H1 (cell line): ENCODE measurements at places on chromosomes 6 and 20. TPM values are rescaled to one million over a fixed set of nuclear protein-coding genes. Genes with fewer than 3 reads are reported as not detected.

Gene ECT2L
- polyA plus RNA-seq: not detected in 2 replicates

Gene TINAG
- not detected in 2 replicates for polyA plus RNA-seq

Gene NNAT
- 175 and 184 TPM in 2 replicates for polyA plus RNA-seq

Gene USP49
- 6.9 and 10.8 TPM in 2 replicates for polyA plus RNA-seq

Gene NOL7
- polyA plus RNA-seq: 16.4 and 22.8 TPM in 2 replicates

Gene AVP
- 0.18 and 0.42 TPM in 2 replicates for polyA plus RNA-seq

Gene PREX1
- 10.7 and 13.4 TPM in 2 replicates for polyA plus RNA-seq

Gene WFDC5
- polyA plus RNA-seq: not detected in 2 replicates

Gene RCAN2
- 3.6 and 5.0 TPM in 2 replicates for polyA plus RNA-seq

Gene UST
- polyA plus RNA-seq: 9.5 and 13.5 TPM in 2 replicates

Gene MDFI
- 65.6 and 78.9 TPM in 2 replicates for polyA plus RNA-seq

DNA sequence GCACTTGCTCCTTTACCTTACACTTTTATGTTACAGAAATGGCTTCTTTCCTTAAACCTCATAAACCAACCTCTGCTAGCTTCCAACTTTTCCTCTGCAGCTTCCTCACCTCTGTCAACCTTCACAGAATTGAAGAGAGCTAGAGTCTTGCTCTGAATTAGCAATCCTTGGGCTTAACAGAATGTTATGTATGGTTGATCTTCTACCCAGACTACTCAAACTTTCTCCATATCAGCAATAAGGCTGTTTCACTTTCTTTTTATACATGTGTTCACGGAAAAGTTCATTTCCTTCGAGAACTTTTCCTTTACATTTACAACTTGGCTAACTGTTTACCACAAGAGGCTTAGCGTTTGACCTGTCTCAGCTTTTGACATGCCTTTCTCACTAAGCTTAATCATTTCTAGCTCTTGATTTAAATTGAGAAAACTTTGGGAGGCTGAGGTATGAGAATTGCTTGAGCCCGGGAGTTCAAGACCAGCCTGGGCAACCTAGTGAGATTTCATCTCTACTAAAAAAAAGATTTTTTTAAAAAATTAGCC is 207.3 kb downstream of the BMP7 start:
- DNase-seq: no peak

DNA sequence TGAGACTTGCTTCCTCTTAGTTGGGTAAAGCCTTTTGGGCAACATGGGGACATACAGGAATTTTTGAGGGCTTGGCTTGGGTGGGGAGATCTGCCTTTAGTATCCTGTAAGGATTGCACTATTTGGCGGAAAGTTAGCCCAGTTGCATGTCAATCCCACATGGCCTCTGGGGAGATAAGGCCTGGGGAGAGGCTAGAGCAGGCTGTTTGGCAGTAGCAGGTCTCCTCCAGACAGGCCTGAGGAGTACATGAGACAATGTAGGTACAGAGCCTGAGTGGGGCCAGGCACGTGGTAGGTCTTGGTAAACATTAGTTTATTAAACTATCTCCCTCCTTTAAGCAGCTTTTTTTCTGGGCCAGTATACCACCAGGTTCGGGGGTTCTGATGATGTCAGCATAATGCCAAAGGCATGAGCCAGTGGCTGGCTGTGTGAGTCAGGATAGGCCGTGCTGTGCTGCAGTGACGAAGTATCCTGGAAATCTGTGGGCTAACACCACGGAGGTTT is 147.9 kb downstream of the VEGFA start:
- DNase-seq: no peak

DNA sequence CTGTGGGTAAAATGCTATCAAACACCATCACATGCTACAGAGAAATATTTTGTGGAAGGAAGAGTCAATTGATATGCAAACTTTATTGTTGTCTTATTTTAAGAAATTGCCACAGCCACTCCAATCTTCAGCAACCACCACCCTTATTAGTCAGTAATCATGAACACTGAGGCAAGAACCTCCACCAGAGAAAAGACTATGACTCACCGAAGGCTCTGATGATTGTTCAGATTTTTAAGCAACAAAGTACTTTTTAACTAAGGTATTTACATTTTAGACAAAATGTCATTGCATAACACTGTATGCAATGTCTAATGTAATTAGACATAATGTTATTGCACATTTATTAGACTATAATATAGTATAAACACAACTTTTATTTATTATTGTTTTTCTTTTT is 26.2 kb upstream of the MMP24 start:
- no peak for DNase-seq

GRCh38 chr20:860891-861290 is 27.4 kb downstream of the FAM110A start:
- no peak for DNase-seq

GRCh38 chr6:35253249-35253648 is 6.3 kb upstream of the ZNF76 start:
- DNase-seq: no peak

GRCh38 chr6:18551228-18551627 is 164.1 kb downstream of the RNF144B start:
- DNase-seq: no peak

DNA sequence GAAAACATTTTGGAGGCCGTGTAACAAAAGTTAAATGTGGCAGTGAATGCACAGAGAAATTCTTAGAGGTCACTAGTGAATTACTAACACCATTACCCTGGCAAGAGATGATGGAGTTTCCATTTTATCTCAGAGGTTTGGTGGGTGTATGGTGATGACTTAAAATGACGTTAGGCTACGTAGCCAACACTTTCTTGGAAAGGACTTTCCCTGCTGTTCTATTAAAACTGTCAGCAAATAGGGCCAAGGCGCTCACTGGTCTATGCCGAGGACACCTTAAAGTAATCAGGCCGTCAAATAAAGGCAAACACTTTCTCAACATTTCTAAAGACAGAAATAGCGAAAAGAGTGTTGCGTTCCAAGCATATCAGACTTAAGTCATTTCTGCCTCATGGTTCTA is 160.8 kb downstream of the GMPR start:
- DNase-seq: no peak

- DNase-seq: no peak
Measured at GRCh38 chr6:133743621-133744020, 145.3 kb upstream of the TCF21 start.

DNA sequence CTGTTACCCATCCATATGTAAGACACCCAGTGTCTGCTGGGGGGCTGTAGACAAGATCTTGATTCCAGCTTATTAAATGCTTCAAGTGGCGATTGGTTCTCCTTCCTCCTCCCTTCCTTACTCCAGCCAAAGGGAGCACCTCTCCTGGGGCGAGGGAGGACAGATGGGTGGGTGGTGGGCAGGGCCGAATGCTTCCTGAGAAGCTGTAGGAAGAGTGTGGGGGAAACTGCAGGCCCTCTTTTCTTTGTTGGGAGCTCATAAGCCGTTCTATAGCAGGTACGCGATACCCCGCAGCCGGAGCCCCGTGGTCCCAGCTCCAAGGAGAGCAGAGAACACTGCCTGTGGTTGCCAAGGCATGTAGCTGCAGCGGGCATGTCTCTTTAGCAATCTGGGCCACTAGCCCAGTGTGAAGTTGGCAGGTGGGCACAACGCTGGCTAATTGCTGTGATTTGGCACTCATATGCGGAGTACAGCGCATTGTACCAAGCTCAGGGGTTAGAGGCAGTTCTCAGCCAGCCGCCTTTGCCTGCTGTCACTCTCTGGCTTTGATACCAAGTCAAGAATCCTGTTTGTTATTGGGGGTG is 14.7 kb upstream of the KCNG1 start:
- no peak for DNase-seq

DNA sequence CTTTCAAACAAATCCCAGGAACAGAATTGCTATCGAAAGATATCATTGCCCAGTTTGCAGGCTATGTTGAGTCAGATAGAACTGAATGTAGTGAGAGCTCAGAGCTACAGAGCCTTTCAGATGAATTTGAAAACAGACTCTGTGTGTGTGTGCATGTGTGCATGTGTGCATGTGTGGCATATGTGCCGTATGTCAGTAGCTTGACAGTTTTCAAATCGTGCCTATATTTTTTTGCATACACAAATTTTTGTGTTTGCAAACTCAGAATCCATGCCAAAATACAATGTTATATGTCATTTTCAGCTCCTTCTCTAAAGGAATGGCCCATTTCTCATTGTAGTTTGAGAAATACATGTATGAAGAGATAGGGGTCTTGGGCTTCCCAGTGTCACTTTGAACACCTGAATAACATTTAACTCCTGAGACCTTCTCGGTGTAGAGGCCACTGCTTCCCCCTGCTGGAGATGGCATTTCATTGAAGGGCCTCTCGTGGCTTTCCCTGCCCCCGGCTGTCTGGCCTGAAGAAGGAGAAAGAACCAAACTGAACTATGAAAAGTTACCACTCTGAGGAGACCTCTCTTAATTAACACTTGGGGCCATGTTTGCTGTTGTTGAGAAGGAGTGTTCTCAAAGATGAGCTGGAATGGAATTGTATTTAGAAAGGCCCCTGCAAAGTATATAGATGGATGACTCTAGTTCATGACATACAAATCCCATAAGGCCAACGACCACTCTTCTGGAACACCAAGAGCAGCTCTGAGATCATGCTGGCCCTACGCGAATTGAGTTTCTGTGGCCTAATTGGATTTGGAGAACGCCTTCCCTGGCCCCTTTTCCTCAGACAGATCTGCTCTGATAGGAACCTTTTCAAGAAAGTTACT is 58.7 kb downstream of the VAPB start:
- DNase-seq: no peak

DNA sequence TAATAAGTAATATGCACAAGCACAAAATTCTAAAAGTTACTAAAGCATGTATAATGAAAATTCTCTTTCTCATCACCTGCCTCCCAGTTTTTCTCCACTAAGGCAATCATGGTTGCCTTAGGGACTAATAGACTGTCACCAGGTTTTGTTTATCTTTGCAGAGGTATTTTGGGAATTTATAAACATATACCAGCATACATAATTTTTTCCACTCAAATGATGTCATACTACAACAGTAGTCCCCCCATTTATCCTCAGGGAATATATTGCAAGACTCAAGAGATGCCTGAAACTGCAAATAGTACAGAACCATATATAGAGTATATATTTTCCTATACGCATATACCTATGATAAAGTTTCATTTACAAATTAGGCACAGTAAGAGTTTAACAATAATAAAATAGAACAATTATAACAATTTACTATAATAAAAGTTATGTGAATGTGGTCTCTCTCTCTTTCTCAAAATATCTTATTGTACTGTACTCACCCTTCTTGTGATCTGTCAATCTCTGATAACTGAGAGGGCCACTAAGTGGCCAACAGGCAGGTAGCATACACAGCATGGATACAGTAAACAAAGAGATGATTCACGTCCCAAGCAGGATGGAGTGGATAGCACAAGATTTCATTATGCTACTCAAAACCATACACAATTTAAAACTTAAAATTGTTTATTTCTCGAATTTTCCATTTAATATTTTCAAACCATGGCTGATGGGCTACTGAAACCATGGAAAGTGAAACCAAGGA is 19.7 kb downstream of the RBL1 start:
- no peak for DNase-seq

GRCh38 chr6:165605182-165605875 is 57.7 kb downstream of the PDE10A start:
- DNase-seq: no peak

DNA sequence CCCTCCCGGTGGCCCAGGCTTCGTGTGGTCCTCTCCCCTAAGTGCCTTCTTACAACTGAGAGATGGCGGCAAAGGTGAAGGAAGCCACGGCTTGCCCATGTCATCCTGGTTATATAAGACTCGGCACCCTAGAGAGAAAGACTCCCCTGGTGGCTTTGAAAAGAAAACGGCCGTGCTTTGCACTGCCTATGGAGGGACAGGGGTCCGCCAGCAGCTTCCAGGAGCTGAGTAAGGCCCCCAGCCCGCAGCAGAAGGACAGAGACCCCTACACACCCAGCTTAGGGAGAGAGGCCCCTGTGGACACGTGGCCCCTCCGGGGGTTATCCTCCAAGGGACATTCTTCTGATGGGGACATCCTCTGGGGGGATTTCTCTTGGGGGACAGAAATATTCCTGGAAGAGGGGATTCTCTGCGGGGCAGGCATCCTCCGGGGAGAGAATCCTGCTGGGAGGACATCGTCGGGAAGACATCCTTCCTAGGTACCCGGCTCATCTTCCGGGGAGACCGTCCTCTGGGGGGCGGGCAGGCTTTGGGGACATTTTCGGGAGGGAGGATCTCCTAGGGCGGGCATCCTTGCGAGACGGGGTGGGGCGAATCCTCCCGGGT is 511 bp upstream of the OGFR start:
- DNase-seq: no peak

- no peak for DNase-seq
Measured at GRCh38 chr6:39197521-39197920, 31.8 kb downstream of the KCNK5 start.

DNA sequence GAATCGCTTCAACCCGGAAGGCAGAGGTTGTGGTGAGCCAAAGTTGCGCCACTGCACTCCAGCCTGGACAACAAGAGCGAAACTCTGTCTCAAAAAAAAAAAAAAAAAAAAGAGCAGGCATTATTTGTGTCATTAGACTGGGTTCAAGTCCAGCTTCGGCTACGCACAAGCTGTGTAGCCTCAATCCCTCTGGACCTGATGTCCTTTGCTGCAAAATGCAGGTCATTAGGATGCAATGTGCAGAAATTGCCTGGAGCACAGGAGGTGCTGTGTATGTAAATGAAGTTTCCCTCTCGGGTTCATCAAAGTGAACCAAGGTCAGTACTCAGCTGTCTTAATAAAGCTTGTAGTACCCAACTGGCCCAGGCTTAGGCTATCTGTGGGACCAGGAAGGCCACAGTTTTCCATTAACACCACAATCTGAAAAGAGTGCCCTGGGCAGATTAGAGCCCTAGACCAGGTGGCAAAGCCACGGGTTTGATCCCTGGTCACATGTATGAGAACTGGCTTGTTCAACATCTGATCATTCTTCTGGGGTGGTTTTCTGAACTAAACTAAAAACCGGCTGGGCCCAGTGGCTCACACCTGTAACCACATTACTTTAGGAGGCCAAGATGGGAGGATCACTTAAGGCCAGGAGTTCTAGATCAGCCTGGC is 155.3 kb downstream of the ZMYND8 start:
- DNase-seq: no peak

- DNase-seq: no peak
Measured at GRCh38 chr20:62933966-62934365, 4.0 kb upstream of the GID8 start.

GRCh38 chr6:19771753-19772336 is 65.3 kb upstream of the ID4 start:
- no peak for DNase-seq

DNA sequence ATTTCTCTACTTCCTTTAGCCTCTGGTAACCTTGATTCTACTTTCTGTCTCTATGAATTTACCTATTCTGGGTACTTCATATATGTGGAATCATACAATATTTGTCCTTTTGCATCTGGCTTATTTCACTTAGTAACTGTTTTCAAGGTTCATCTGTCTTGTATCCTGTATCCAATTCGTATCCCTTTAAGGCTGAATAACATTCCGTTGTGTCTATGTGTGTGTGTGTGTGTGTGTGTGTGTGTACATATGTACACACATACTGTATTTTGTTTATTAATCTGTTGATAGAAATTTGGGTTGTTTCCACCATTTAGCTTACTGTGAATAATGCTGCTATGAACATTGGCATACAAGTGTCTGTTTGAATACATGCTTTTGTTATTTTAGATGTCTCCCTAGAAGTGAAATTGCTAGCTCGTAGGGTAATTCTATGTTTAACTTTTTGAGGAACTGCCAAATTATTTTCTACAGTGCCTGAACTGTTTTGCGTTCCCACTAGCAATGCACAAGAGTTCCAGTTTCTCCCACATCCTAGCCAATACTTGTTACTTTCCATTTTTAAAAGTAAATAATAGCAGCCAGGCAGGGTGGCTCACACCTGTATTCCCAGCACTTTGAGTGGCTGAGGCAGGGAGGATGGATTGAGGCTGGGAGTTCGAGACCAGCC is 17.7 kb downstream of the SENP6 start:
- no peak for DNase-seq

- no peak for DNase-seq
Measured at GRCh38 chr20:53013847-53014246, 41.7 kb downstream of the TSHZ2 start.
